ENCODE measurements at places on chromosomes 1 and 21. TPM values are rescaled to one million over a fixed set of nuclear protein-coding genes. Genes with fewer than 3 reads are reported as not detected.

GRCh38 chr1:221415651-221416050, 326.2 kb downstream of the DUSP10 start:
- DNase-seq: no peak
- H3K27ac ChIP-seq: no peak overlapping the region
- no peaks in the 10 kb centered on the region for H3K4me1 ChIP-seq
- no peak overlapping the region for H3K4me3 ChIP-seq

DNA sequence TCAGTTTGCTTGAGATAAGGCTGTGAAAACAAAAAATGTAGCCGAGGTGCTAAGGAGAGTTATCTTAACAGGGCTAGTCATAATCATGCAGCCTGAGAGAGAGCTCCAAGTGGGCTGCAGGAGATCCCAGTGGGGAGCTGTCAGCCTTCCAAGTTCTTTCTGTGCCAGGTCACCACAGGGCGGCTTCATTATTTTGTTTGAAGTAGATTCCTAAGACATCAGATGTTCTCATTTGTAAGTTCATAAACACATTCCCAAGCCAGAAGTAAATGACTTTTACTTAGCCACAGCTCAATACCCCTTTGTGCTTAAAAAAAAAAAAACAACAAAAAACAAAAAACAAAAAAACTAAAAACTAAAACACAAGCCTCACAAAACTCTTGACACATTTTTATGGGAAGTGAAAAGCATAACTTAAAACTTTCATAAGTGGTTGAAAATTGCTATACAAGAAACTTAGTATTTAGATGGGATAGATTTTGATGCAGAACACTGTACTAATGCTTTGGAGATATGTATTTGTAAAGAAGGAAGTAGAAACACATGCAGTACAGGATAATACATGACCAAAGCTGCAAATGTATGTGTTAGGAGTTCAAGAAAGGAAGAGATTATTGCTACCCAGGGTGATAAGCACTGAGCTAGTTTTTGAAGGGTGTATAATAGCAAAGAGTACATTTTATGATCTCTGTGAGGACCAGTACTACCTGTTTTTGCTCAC, 8.6 kb downstream of the CDC14A start:
- DNase-seq: no peak
- no peaks in the 10 kb centered on the region for H3K27me3 ChIP-seq
- H3K36me3 ChIP-seq: no peaks in the 10 kb centered on the region
- H3K4me1 ChIP-seq: no peaks in the 10 kb centered on the region
- no peak overlapping the region for H3K4me3 ChIP-seq

GRCh38 chr1:52658795-52659194, 25.8 kb downstream of the SHISAL2A start:
- H3K4me3 ChIP-seq: no peak overlapping the region
- no peak for DNase-seq
- H3K4me1 ChIP-seq: no peaks in the 10 kb centered on the region
- no peaks in the 10 kb centered on the region for H3K27me3 ChIP-seq
- H3K36me3 ChIP-seq: no peaks in the 10 kb centered on the region

GRCh38 chr1:19205845-19206244, 4.2 kb downstream of the UBR4 start:
- no peak overlapping the region for H3K27ac ChIP-seq
- no peak for DNase-seq
- H3K27me3 ChIP-seq: no peaks in the 10 kb centered on the region
- H3K4me3 ChIP-seq: no peak overlapping the region
- H3K36me3 ChIP-seq: peaks cover 2% of the 10 kb centered on the region

- peaks cover 7% of the 10 kb centered on the region for H3K4me1 ChIP-seq
- H3K27me3 ChIP-seq: no peaks in the 10 kb centered on the region
- H3K4me3 ChIP-seq: no peak overlapping the region
- H3K27ac ChIP-seq: no peak overlapping the region
- DNase-seq: no peak
- H3K36me3 ChIP-seq: peaks cover 9% of the 10 kb centered on the region
Measured at GRCh38 chr21:34544032-34544496, 32.1 kb upstream of the KCNE1 start.

- no peak for DNase-seq
- no peaks in the 10 kb centered on the region for H3K36me3 ChIP-seq
- H3K4me3 ChIP-seq: no peak overlapping the region
- no peaks in the 10 kb centered on the region for H3K4me1 ChIP-seq
- no peak overlapping the region for H3K27ac ChIP-seq
- peaks cover 12% of the 10 kb centered on the region for H3K27me3 ChIP-seq
Measured at GRCh38 chr1:200896531-200897196, 2.0 kb downstream of the INAVA start.

- peaks cover 2% of the 10 kb centered on the region for H3K4me1 ChIP-seq
- H3K27ac ChIP-seq: no peak overlapping the region
- H3K27me3 ChIP-seq: peaks cover 43% of the 10 kb centered on the region
- H3K36me3 ChIP-seq: no peaks in the 10 kb centered on the region
Measured at GRCh38 chr21:41683815-41684214, 83.0 kb downstream of the RIPK4 start.

DNA sequence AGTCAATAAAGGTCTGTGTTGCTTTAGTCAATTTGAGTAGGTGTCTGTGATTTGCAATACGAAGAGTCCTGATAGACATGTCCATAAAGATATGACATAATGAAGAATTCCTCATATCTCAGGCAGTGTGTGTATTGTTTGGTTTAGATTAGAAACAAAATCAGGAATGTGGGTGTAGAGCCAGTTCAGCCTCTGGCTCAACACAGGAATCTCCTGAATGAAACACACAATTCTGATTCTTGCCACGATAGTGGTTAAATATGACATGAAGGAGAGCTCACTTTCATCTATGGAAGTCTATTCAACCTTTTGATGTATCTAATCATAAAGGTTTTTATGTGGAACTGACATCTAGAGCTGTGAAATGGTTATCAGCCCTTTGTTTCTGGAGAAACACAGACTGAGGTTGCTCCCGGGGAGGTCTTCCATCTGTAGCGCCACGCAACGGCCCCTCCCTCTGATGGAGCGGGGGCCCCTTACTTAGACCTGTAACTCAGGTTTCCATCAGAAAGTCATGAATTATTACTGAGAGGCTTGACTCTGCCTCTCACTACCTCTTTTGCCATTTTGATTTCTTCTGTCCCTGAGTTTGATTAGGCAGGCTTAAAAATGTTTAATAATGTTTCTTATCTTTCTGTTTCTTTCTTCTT, 19.5 kb downstream of the TSPAN2 start:
- no peak for DNase-seq
- H3K4me3 ChIP-seq: no peak overlapping the region
- no peaks in the 10 kb centered on the region for H3K36me3 ChIP-seq
- peaks cover 3% of the 10 kb centered on the region for H3K4me1 ChIP-seq

DNA sequence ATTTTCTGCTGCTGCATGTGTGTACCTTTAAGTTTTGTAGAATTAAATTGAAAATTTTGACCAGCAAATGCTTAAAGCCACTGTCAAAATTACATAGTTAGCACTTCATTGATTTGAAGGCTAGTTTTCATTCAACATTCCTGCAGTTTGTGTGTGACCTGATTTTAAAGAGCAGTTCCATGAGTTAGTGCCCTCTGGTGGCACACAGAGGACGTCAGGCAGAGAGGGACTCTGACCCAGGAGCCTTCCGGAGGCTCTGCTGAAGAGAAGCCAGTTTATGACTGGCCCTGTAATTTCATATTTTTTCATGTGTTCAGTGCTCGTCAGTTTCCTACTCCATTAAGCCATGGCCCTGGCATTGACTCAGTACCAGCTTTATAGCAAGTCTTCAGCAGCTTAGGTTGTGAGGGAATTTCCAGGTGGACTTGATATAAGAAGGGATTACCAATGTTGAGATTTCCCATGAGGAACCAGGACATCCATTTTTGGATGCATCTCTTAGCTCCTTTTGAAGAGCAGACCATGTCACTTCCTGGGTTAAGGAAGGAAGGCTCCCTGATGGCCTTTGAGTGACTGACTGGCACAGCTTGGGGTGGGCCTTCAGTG, 104.7 kb downstream of the CAMTA1 start:
- no peaks in the 10 kb centered on the region for H3K27me3 ChIP-seq
- no peak overlapping the region for H3K4me3 ChIP-seq
- no peak overlapping the region for H3K27ac ChIP-seq
- H3K36me3 ChIP-seq: no peaks in the 10 kb centered on the region

DNA sequence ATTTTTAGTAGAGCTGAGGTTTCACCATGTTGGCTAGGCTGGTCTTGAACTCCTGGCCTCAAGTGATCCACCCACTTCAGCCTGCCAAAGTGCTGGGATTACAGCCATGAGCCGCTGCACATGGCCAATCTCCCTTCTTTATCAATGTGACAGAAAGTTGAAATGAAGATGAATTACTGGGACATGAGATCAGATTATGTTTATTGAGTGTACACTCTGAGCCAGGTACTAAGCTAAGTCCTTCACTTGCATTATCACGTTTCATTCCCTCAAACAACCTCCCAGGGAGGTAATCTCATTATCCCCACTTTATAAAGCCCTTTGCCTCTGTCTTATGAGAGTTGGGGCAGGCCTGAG, 6.3 kb upstream of the CHI3L2 start:
- no peaks in the 10 kb centered on the region for H3K27me3 ChIP-seq
- peak overlapping the region; percentile 90 for H3K27ac ChIP-seq

GRCh38 chr1:12539705-12540579, 78.1 kb downstream of the DHRS3 start:
- peaks cover 2% of the 10 kb centered on the region for H3K4me1 ChIP-seq
- no peak for DNase-seq
- no peak overlapping the region for H3K4me3 ChIP-seq
- no peak overlapping the region for H3K27ac ChIP-seq
- no peaks in the 10 kb centered on the region for H3K36me3 ChIP-seq

DNA sequence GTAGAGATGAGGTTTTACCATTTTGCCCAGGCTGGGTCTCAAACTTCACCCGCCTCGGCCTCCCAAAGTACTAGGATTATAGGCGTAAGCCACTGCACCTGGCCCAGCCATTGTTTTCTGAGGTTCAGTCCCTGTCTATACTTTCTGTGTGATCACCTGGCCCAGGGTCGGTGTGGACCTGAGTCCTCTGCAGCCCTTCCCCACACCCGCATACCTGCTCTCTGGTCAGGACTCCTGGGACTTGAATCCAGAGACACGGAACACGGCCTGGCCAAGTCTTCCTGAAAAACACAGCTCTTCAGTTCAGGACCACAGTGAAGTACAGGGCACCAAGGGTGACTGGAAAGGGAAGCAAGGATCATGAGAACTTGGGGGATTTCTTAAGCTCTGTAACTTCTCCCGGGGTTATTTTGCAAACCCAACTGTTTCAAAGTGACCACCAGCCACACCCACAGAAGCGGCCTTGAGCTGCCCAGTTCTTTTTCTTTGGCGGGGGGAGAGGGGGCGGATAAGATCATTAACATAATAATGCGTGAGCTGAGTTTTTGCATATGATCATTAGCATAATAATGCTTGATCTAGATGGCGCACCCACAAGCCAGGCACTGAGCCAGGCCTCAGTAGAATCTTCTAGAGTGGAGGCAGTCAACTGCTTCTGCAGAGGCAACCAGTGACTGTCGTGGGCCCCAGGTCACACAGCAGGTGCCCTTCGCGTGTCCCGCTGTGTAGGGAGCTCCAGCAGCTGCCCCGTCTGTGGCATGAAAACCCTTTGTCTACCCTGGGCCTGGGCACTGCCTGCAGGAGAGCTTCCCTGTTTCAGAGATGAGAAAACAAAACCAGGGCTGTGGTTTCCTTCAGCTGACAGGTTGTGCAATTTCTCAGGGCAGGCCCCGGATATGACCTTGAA, 1.7 kb upstream of the NADK start:
- peak overlapping the region; percentile 89 for H3K27ac ChIP-seq
- peaks cover 6% of the 10 kb centered on the region for H3K36me3 ChIP-seq
- DNase-seq: peak; percentile 62

DNA sequence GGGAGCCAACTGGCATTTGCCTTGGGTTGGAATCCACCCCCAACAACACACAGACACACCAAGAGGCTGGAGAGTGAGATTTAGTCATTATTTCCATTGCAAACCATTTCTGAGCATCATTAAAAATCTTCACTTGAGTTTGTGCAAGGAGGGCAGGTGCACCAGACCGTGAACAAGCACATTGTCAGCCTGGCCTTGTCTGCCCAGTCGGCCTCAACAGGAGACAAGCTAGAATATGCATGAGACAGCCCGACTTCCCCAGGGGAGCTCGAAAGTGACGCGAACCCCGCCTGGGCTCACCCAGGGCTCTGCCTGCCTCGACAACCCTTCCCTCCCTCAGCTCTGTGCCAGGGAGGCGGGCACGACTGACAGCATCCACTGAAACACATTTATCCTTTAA, 15.4 kb upstream of the GUCA2B start:
- no peaks in the 10 kb centered on the region for H3K36me3 ChIP-seq
- no peaks in the 10 kb centered on the region for H3K27me3 ChIP-seq
- H3K4me3 ChIP-seq: no peak overlapping the region
- H3K27ac ChIP-seq: no peak overlapping the region
- no peak for DNase-seq
- H3K4me1 ChIP-seq: no peaks in the 10 kb centered on the region

GRCh38 chr1:245444147-245444828, 289.5 kb downstream of the KIF26B start:
- no peaks in the 10 kb centered on the region for H3K36me3 ChIP-seq
- H3K27ac ChIP-seq: no peak overlapping the region
- H3K4me3 ChIP-seq: no peak overlapping the region
- peaks cover 16% of the 10 kb centered on the region for H3K27me3 ChIP-seq

- H3K36me3 ChIP-seq: peaks cover 50% of the 10 kb centered on the region
- DNase-seq: no peak
- peak overlapping the region; percentile 50 for H3K27ac ChIP-seq
- peak overlapping the region; percentile 8 for H3K4me3 ChIP-seq
Measured at GRCh38 chr1:54355931-54356679, 50.1 kb downstream of the SSBP3 start.

- peaks cover 59% of the 10 kb centered on the region for H3K36me3 ChIP-seq
- DNase-seq: no peak
- H3K27ac ChIP-seq: no peak overlapping the region
Measured at GRCh38 chr1:230138561-230139239, 71.7 kb downstream of the GALNT2 start.

DNA sequence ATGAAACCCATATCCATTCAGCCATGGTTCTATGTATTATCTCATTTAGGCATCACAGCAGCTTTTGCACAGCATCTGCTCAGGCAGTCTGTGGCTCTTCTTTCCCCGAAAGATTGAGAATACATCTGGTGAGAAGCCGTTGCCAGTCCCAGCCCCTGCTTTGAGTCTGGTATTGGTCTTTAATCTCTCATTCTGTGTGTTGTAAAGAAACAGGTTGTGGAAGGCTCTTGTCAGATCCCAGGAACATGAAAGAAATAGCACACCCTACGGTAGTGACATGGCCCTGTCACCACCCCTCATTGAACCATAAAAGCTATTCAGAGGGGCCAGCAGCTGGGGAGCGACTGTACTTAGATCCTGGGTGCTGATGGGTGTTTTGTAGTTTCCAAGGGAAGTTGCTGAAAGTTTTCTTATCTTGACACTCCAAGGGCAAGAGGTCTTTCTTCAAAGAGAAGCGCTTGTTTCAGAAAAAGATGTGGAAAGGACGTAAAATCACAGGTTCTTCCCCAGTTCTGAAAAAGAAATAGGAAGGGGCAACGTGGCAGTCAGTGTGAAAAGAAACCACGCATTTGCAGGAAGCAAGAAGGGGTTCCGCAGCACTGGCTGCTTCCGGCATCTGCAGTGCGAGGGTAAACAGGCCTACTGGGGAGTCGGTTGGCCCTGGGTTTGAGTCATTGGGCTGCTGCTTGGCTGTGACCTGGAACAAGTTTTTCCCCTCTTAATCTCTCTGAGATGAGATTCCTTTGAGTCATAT, 145.0 kb downstream of the DHRS3 start:
- H3K27ac ChIP-seq: peak overlapping the region; percentile 90
- no peaks in the 10 kb centered on the region for H3K27me3 ChIP-seq
- no peaks in the 10 kb centered on the region for H3K36me3 ChIP-seq
- DNase-seq: peak; percentile 59
- peaks cover 55% of the 10 kb centered on the region for H3K4me1 ChIP-seq

Gene F3
- total RNA-seq: 0.61 TPM

Gene ACOT11
- total RNA-seq: 1.3 TPM

Gene DBT
- 6.8 TPM for total RNA-seq

Gene IFI16
- 204 TPM for total RNA-seq

Gene C1orf87
- total RNA-seq: 0.09 TPM

Gene LPAR3
- 1.1 TPM for total RNA-seq

Gene DNAI4
- 14.3 TPM for total RNA-seq
